Brain (organoid and tissue), 16 donors: ENCODE measurements at places on chromosomes 1 and 21. TPM values are rescaled to one million over a fixed set of nuclear protein-coding genes. Genes with fewer than 3 reads are reported as not detected.
A peak's percentile ranks its signal among the peaks of the same experiment; 100 is the strongest.

GRCh38 chr1:39194398-39195051 is 10.0 kb upstream of the MACF1 start:
- DNase-seq: no peak

GRCh38 chr1:156435545-156436140 is 64.9 kb downstream of the MEF2D start:
- peak; percentile 42 for DNase-seq

DNA sequence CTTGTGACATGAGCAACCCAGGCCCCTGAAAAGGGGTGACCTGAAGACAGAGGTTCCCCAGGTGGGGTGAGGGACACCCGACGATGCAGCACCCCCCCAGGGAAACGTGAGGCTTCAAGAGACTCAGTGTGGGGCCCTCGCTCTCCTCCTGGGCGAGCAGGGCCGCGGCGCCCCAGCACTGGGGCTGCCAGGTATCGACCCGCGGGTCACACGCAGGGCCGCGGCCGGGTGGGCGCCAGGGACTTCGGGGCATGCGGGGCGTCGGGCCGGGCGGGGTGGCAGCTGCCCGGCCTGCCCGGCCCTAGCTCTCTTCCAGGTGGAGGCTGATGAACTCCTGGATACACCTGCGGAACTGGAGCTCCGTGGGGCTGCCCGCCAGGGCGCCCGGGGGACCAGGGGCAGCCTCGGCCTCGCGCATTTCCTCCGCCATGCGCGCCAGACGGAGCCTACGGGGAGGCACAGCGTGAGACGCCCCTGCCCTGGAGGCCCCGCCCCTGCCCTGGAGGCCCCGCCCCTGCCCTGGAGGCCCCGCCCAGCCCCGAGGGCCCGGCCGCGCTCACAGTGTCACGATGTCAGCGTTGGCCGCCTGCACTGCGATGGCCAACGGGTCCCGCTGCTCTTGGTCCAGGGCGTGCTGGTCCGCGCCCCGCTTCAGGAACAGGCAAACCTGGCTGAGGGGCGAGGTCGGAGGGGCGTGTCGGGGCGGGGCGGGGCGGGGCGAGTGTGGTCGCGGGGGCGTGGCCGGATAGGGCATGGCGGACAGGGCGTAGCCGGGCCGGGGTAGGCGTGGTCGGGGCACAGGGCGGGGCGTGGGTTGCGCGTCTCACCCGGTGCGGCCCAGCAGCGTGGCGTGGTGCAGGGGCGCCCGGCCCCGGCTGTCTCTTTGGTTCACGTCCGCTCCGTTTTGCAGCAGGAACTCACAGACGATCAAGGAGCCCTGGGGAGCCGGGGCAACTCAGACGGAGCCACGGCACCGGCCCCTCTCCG is 13.3 kb downstream of the SCNN1D start:
- DNase-seq: no peak

- peak; percentile 95 for DNase-seq
These were observed 23.2 kb upstream of the TMEM222 start for GRCh38 chr1:27298632-27299384.

GRCh38 chr21:42251654-42252324 is 32.8 kb downstream of the ABCG1 start:
- no peak for DNase-seq

DNA sequence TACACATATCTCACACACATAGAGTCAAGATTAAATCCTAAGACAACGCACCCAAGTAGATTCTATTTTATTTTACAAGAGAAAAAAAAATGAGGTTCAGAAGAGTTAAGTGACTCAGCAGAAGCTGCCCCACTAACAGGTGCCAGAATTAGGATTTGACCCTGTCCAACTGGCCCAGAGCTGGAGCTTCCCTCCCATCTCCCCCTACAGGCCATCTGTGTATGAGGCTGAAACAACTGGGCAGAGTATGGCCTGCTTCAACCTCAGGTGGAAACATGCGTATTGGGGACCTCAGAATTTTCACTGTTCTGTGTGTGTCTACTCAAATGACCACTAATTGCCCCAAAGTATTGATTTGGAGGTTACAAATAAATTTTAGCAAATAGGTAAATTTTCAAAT is 29.9 kb downstream of the PSMG1 start:
- no peak for DNase-seq

DNA sequence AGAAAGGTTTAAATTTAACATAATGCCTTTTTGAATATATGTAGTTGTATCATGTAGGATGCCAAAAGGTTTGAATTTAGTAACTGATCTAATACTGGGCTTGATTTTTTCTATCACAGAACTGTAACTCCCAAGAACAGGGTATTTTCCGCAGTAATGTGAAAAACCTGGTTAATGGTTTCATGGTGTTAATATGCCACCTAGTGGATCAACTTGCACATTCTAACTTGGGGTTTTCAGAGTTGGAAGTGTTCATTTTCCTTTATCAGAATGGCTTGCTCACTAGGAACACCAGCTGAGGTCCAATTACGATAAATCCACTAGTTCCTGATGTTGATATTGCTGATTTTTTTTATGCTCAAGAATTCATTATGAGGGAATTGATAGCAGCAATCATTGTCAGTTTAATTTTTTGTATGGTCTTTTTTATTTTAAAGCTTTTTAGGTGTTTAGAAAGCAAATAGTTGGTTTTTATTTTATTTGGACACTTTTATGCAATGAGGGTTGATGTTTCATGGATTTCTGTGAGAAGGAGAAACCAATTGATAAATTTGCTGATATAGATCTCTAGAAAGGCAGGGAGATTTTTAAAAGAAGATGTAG is 157.2 kb downstream of the PLA2G4A start:
- DNase-seq: peak; percentile 77

- no peak for DNase-seq
These were observed 1568.3 kb downstream of the AMY1C start for GRCh38 chr1:105317976-105318375.

The AGMAT gene
- 0.61 TPM for polyA plus RNA-seq

GRCh38 chr1:77253211-77253610 is 28.6 kb upstream of the AK5 start:
- no peak for DNase-seq

DNA sequence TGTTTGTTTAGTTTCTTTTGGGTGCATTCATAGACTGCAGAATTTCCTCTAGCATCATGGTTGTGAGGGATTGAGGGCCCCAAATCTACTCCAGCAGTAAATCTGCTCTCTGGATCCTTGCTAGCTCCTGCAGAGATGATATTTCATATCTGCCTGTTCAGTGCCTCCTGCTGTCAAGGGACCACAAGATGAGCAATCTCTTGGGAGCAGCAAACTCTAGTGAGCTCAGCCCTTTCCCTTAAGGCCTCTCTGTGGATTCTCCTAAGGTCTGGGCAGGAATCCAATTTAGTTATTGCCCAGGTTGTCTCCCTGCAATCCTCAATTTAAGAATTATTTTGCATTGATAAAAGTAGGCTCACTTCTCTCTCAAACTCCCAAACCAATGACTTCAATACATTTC is 76.9 kb downstream of the RGS18 start:
- no peak for DNase-seq
